ENCODE measurements at places on chromosomes 13 and 19.

GRCh38 chr19:56324436-56324835, 9.8 kb upstream of the ZSCAN5A start:
- no peak for DNase-seq

DNA sequence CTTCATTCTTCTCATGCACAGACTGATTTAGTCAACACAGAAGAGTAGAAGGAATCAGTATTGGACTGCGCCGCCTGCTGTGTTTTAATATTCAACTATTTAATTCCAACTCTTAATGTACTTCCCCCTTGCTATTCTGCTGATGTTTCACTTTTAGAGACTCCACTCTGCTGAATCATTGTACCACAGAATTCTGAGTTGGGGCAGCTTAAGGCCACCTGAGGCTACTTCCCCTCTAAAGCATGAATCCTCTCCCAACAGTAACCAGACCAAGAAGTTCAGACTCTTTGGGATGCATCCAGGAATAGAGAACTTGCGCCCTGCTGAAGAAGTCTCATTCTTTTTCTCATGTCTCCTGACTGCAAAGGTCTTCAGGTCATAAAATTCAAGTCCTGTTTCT, 708.8 kb downstream of the UQCRFS1 start:
- DNase-seq: no peak

GRCh38 chr13:48633700-48634099, 20.0 kb upstream of the CYSLTR2 start:
- DNase-seq: no peak

GRCh38 chr19:46453661-46454060, 17.7 kb downstream of the PNMA8A start:
- DNase-seq: no peak

GRCh38 chr13:32474999-32475792, 47.3 kb upstream of the N4BP2L1 start:
- DNase-seq: no peak

- peak; percentile 65 for DNase-seq
Measured at GRCh38 chr19:40613690-40614621, 12.8 kb downstream of the LTBP4 start.

Measured in T-helper 17 cell (primary cell).